ENCODE measurements at places on chromosomes 12 and 14.

DNA sequence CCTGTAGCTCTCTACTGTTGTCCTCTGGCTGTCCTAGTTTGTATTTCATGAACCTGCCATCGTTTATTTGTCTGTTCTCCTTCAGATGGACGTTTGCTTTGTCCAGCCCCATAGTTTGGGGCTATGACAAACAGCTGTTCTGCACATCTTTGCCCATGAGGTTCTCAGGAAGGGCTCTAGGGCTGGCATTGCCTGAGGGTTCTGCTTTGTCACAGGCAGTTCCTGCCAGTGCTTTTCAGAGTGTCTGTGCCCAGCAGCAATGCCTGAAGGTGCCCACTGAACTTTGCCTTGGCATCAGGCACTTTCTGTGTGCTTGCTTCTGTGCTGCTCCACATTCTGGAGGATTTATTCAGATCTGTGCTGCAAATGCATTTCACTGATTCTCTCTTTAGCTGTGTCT is 361.3 kb downstream of the TMEM121 start:
- no peak for DNase-seq

- DNase-seq = no peak
Measured at GRCh38 chr12:108853981-108854446, 3.4 kb downstream of the SSH1 start.

- DNase-seq = no peak
Measured at GRCh38 chr12:95857156-95857555, 1.6 kb upstream of the SNRPF start.

DNA sequence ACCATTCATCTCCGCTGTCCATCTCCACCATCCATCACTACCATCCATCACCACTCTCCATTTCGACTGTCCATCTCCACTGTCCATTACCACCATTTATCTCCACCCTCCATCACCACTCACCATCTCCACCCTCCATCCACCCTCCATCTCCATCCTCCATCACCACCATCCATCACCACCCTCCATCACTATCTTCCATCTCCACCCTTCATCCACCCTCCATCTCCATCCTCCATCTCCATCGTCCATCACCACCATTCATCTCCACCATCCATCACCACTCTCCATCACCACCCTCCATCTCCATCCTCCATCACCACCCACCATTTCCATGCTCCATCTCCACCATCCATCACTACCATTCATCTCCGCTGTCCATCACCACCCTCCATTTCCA is 5.2 kb upstream of the CEP170B start:
- no peak for DNase-seq

DNA sequence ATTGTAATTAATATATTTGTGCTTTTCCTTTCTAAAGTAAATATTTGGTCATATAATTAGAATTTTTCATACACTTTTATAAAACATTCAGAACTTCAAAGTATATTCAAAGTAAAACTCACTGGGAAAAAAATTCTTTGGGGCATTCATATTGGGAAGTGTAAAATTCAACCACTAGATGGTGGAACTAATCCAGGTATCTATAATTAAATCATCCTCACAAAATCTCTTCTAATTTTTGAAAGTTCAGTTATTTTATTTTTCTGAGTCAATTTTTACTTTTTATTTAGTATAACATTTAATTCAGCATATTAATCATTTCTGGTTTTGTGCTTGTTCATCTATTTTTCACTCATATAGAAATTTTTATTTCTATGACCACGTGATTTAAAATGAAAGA is 81.0 kb downstream of the NTS start:
- DNase-seq = no peak

- no peak for DNase-seq
Measured at GRCh38 chr14:103391048-103391447, 5.8 kb downstream of the MARK3 start.
